Hematopoietic multipotent progenitor cell treated with erythropoietin and hydrocortisone succinate and interleukin-3 and kit ligand, for 17 days (in vitro differentiated cells): ENCODE measurements at places on chromosomes 12 and 14.

GRCh38 chr14:76647697-76648298, 113.5 kb upstream of the VASH1 start:
- DNase-seq, result peak; percentile 40

- no peak for DNase-seq
These were observed 1.8 kb upstream of the CDK17 start for GRCh38 chr12:96402061-96402460.

DNA sequence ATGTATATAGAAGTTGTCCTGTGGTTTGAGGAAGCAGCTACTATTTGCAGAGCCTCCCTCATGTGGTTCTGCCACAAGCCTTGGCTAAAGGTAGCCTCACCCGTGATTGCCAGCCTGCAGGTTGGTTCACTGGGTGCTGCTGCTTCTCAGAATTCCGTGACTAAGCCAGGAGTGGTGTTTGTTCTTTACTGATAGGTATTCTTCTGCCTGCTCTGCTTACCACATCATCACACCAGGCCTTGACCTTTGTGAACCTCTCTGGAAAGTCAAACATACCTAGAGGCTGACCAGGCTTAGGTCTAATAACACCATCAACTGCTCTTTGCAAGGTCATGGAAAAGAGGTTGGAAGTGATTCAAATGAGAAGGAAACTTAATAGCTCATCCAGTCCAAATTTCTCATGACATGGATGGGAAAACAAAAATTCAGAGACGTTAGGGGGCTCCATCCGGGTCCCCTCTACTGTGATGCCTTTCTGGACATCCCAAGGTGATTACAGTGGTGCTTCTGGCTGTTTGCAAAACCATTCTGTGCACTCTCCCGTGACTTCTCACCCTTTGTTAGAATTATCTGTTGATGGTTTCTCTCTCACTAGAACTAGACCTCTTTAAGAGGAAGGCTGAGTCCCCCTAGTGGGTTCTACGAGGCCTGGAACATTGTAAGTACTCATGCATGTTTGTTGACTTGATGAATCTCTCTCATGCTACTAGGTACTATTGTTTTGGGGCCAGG, 8.5 kb upstream of the SOCS2 start:
- DNase-seq, result no peak

DNA sequence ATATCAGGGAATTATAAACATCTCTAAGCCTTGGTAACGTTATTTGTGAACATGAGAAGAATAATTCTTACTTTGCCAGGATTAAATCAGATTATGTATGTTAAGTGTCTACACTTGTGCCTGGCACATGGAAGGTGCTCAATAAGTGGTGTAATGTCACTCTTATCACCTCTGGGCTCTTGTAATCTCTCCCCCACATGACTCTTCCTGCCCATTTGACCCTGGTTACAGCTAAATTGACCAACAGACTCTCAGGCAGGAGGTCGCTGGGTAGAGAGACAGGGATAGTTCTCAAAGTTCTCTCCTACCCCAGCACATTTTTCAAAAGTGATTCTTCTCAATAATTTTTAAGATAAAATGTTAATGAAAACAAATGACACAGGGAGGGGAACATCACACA, 137.8 kb upstream of the FRMD6 start:
- DNase-seq, result no peak

DNA sequence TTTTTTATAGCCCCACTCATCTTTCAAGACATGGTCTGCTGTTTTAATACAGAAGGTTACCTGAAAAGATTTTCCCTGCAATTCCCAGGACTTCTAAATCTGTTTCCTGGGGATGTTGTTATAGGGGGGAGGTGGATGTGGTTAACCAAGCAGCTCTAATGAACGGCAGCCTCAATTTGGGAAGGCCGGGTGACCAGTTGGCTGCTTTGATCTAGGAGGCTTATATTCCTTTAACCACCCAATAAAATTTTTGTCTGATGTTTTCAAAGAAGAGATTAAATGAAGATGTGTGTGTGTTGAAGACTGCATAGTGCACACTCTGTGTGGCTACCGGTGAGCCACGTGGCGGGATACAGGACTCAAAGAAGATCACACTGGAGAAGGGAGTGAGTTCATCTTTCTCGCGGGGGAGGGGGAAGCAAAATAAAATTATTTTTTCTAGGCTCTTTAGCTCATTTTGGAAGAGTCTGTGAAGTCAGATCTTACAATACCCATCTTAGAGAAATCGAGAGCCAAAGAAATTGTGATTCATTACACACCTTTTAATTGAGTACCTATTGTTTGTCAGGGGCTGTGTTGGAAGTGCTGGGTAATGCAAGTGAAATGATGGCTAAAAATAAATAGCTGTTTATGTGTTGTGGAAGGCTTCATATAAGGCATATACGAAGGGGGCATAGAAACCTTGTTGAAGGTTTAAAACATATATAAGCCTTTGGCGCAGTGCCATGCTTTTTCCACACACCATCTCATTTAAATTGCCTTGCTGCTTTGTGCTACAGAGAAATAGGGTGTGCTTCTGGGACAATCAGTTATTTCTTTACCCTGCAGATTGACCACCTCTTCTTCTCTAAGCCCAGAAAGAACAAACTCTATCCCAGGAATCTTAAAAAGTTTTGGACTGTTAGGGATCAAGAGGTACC, 18.5 kb downstream of the ELK3 start:
- DNase-seq, result no peak

DNA sequence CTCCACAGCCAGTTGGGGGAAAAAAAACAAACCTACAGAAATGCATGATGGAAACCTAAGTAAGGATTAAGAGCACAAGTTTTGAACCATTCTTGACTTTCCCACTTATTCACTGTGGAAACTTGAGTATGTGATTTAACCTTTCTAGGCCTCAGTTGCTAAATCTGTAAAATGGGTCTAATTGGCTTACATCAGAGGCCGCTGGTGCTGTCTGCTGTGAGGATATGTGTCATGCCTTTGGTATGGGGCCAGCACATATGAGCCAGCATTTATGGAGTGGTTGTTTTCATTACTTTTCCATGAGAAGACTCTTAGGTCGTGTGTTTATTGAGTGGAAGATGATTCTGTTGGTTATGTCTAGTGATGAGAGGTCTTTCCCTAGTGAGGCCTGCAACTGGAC, 102.4 kb downstream of the ESR2 start:
- peak; percentile 40 for DNase-seq

DNA sequence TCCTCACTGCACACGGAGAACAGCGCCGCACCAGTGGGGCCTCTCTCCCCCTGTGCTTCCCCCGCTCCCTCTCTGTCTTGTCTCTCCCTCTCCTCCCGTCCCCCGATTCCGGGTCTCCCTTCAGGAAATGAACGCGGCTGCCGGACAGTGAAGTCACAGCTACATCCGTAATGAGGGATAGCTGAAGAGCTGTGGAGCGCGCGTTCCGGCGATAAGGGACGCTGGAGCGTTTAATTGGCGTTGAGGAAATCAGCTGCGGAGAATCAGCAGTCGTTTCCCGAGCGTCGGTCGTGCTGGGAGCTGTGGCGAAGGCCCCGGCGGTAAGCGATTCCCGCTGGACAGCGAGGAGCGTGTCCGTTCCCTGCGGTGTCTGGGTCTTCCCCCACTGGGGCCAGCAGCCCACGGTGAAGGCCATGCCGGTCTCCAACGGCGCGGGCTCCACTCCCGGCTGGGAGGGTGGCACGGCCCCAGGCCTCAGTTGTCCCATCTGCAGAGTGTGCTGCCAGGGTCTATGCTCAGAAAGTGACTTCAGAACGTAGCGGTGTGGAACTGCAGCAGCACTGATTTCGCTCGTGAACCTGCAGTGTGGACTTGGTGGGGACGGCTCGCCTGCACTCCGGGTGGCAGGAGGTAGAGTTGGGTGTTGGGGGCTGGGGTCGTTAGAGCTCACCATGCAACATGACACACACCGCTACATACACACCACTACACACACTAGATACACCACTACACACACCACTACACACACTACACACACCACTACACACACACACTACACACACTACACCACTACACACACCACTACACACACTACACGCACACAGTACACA, 10.9 kb downstream of the NOC4L start:
- no peak for DNase-seq

- DNase-seq, result no peak
These were observed 121.0 kb downstream of the LRRIQ1 start for GRCh38 chr12:85157035-85157603.

GRCh38 chr14:37170993-37171392, 1.4 kb downstream of the SLC25A21 start:
- peak; percentile 31 for DNase-seq

- DNase-seq, result no peak
These were observed 110.4 kb downstream of the BCAT1 start for GRCh38 chr12:24838531-24838950.

DNA sequence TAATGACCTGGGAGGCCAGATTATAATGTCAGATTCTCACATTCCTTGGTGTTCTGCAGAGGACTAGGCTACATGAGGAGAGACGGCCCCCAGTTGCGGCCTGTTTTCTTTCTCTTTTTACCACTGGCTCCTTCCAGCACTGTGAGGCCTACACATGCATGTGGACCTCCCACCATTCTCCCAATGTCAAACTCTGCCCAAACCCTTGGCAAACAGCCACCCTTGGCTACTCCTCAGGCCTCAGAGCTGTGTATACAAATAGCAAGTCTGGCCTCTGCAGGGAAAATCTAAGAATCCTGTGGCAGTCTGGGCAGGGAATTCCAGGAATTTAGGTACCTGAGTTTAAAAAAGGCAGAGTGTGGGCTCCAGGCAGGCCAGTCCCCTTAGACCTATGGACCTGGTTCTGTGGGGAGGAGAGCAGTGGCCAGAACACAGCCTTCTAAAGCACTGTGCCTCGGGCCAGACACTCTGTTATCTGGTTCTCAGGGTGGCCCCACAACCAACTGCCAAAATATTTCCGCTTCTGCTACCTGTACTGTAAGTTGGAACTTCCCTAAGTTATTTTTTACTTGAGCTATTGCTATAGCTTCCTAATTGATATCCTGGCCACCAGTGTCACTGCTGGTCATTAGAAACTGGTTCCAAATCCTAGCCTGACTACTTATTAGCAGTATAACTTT, 19.9 kb upstream of the NEDD1 start:
- DNase-seq, result no peak

DNA sequence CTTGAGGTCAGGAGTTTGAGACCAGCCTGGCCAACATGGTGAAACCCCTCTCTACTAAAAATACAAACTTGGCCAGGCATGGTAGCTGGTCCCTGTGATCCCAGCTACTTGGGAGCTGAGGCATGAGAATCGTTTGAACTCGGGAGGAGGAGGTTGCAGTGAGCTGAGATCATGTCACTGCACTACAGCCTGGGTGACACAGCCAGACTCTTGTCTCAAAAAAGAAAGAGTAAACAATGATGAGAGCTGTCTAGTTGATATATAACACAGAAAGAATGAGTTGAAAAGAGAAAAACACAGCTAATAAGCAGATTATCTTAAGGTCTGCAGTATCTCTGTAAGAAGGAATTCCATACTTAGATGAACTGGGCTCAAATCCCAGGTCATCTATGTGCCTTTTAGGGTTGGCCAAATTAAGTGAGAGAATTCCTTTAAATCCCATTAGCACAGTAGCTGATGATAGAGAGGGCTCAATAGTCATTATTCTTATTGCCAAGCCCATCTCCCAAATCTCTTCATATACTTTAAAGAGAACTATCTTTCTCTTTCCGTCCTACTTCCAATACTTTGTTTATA, 31.1 kb upstream of the STRAP start:
- DNase-seq, result no peak

GRCh38 chr12:4807116-4807783, 87.0 kb downstream of the GALNT8 start:
- no peak for DNase-seq

DNA sequence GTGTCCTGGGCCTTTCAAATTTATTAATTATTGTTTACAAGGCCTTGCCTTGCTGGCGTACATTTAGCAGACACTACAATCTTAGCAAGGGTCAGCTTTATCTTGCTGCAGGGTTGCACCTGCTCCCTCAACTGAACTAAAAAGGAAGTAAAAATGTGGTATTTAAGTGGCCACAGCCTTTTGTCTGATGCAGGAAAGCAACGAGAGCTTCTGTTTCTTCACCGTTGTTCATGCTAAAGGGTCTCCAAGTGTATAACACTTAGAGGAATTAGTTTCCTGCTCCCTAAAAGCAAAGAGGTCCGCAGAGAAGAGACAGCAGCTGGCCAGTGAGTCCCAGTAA, 62.8 kb upstream of the EGLN3 start:
- no peak for DNase-seq

- DNase-seq, result no peak
These were observed 353 bp upstream of the PTPRR start for GRCh38 chr12:70920891-70921290.

GRCh38 chr12:124655698-124656516, 88.5 kb upstream of the NCOR2 start:
- DNase-seq, result no peak

DNA sequence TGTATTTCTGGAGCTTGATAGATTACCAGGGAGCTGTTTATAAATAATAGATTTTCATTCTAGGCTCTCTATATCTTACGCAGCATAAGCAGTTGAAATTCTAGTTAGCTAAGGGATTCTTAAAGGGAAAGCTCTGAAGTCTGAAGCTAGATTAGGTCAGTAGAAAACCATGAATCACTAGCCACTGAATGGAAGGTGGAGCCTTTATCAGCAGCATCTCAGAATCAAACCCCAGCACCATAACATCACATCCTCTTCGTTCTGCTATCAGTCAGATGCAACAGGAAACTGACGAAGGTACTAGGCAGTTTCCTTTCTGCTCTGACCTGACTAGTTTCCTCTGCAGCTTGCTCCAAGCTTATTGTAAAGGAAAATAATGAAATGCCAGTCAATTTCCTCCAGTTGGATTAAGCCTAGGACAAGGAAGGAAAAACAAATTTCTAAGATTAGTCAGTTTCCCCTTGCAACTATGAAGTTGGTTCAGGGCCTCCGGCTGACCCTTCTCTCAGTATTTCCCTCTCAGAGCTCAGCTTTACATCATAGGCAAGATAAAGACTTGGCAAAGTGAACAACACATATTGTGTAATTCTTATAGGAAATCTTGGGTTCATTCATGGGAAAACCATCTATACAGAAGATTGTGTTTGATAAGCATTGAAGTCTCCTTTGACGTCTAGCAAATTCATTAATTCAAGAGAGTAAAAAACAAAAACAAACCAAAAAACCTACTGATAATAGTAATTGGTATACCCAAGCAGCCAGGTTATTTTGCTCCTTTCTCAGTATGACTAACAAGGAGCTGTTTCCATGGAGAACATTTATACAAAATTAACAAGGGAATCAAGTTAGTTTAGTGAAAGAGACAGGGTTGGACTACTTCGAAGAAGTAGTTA, 43.4 kb upstream of the CFAP54 start:
- no peak for DNase-seq

DNA sequence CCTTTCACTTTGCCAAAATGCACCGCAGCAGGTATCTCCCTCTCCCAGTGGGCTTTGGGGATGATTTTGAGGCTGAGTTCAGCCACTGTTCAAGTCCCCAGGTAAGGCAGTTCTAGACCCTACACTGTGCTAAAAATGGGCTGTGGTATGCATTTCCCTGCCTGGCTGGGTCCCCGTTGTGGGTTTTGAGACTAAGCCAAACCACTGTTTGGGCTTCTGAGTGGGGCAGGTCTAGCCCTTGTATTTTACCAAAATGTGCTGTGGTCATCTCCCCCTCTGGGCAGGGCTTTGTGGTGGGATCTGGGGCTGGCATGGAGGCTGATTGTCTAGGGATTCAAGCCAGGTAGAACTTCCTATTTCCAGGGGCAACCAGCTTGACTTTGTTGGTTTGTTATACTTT, 13.6 kb upstream of the OR4Q3 start:
- DNase-seq, result no peak

GRCh38 chr14:81028461-81028860, 73.0 kb downstream of the TSHR start:
- no peak for DNase-seq
